ENCODE measurements at places on chromosomes 5 and 9.

DNA sequence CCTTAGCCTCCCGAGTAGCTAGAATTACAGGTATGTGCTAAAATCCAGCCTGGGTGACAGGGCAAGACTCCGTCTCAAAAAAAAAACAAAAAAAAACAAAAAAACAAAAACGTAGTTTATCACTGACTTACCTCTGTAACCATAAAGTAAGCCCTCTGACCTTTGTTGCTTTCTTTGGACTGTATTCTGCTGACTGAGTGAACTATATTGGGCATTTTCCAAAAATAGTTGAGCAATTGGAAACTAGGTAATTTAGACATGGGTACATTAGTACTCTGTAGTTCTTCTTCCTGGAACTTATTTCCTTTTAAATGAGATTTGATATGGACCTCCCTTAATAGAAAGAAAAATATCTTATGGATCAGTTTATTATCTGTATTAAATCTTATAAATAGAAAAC is 66.6 kb downstream of the ANKHD1 start:
- DNase-seq, result no peak

DNA sequence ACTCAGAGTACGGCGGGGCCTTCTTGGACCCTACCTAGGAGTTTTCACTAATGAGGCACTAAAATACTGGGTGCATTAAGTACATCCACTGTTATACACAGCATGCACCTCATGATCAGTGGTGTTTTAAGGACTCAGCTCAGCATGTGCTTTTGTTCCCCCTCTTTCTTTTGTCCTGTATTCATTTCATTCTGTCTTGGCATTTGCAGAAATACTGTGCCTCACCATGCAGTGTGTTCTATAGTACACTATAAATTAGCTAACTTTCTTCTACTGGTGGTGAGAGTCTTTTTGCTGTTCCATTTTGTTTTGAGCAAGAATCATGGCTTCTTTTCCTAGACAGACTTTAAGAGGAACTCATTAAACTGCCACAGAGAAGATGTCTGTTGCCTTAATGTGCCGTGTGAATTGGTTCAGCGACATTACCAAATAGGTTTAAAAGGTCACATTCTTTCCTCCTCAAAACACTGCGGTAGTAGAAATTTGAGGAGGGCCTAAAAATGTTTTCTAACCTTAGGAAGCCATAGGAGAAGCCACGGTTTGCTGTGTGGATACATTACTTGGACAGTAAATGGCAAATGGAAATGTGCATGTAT is 276.6 kb downstream of the MAST4 start:
- DNase-seq, result no peak

GRCh38 chr9:73168298-73168934 is 16.8 kb downstream of the ANXA1 start:
- no peak for DNase-seq

GRCh38 chr5:146813346-146814157 is 65.0 kb downstream of the PPP2R2B start:
- no peak for DNase-seq

GRCh38 chr9:3475300-3476020 is 50.3 kb downstream of the RFX3 start:
- DNase-seq, result no peak

- no peak for DNase-seq
Observed at GRCh38 chr9:115103746-115104477, 14.0 kb downstream of the TNC start.

DNA sequence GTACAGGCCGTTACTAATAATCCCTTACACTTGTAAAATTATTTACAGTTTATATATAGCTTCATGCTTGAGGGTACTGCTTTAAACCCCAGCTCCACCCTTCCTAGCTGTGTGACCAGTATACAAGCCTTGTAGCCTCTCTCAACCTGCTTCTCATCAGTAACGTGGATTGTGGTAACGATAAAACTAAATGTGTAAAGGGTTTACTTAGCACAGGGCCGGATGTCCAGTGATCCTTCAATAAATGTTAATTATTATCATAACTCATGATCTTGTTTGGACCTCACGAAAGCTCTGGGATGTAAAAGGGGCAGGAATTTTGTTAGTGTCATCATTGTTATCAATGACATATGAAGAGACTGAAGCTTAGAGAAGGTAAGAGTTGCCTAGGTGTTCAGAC is 7.5 kb upstream of the ARSI start:
- no peak for DNase-seq

DNA sequence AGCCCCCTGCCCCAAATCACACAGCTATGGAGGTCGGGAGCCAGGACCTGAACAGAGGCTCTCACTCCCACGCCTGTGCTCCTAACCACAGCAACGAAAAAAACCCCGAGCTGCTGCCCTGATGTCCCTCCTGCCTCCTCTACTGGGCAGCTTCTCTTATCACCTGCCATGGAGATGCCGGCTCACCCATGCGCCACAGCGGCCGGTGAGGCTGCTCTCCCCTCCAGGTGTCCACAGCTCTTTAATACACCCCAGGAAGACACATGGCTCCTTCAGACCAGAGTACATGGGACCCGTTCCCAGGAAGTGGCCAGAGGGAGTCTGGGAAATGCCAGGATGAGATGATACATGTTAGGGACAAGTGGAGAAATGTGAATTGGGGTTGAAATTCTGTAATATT is 110.9 kb downstream of the COL23A1 start:
- no peak for DNase-seq

- no peak for DNase-seq
Observed at GRCh38 chr5:159864885-159865691, 51.2 kb upstream of the ADRA1B start.

- DNase-seq, result no peak
Observed at GRCh38 chr9:127931092-127931881, 710 bp upstream of the PIP5KL1 start.
